GM13976 (cell line): ENCODE measurements at places on chromosomes 11 and 22.

DNA sequence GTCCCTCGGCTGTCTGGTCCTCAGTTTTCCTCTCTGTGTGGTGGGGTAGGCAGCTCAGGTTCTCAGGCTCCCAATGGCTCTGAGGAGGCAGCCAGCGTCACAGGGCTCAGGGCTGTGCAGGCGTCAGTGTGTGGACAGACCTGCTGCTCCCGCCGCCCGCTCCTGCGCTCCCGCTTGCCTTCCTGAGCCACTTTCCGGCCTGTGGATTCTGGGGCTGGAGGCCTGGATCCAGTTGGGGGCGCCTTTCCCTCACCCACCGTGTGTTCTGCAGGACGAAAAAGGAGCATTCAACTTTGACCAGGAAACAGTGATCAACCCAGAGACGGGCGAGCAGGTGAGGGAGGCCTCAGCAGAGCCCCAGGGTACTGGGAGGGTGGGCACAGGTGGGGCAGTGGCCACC lies 14.7 kb downstream of the DPP3 start:
- DNase-seq: no peak

GRCh38 chr11:114353443-114353842 lies 46.9 kb downstream of the C11orf71 start:
- no peak for DNase-seq

GRCh38 chr11:44638032-44638431 lies 72.6 kb downstream of the CD82 start:
- DNase-seq: no peak

- DNase-seq: no peak
Observed at GRCh38 chr22:38710351-38710750, 4.6 kb downstream of the GTPBP1 start.

DNA sequence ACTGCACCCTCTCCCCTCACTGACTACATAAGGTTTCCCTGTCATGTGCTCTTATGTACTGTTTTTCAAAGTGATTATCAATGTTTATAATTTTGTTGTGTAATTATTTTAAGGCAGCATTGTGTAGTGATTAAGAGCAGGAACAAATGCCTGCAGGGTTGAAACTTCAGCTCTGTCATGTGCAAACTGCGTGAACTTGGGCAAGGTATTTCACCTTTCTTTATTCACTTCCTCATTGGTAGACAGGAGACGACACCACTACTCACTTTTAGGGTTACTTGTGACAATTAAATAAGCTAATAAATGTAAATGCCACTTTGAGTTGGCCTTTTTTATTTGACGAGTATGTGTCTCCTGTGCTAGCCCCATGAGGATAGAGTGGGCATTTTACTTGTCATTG lies 86.5 kb upstream of the E2F8 start:
- no peak for DNase-seq

- DNase-seq: peak; percentile 61
Observed at GRCh38 chr11:2380807-2381350, 3.8 kb downstream of the CD81 start.

DNA sequence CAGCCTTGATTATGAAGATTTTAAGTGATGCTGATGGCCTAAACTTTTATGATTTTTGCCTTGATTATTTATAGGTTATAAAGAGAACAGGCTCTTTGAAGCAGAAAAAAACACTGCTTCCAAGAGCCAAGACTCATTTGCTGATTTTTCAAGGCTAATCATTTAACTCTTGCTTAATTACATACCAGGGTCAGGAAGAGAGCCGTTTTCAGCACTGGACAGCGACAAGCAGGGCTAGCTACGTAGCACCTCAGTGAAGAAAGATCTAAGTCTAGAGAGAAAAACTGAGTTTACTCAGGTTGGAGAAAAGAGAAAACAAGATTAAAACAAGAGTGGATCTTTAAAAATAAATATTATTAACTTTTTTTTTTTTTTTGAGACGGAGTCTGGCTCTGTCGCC lies 615.4 kb upstream of the B3GAT1 start:
- DNase-seq: peak; percentile 51

GRCh38 chr22:35681454-35682052 lies 33.3 kb downstream of the APOL6 start:
- no peak for DNase-seq

GRCh38 chr11:129804012-129804411 lies 11.6 kb upstream of the TMEM45B start:
- DNase-seq: no peak

- DNase-seq: no peak
Observed at GRCh38 chr22:21933910-21934309, 18.7 kb downstream of the PPM1F start.

- DNase-seq: no peak
Observed at GRCh38 chr22:20010307-20011122, 6.1 kb downstream of the ARVCF start.

DNA sequence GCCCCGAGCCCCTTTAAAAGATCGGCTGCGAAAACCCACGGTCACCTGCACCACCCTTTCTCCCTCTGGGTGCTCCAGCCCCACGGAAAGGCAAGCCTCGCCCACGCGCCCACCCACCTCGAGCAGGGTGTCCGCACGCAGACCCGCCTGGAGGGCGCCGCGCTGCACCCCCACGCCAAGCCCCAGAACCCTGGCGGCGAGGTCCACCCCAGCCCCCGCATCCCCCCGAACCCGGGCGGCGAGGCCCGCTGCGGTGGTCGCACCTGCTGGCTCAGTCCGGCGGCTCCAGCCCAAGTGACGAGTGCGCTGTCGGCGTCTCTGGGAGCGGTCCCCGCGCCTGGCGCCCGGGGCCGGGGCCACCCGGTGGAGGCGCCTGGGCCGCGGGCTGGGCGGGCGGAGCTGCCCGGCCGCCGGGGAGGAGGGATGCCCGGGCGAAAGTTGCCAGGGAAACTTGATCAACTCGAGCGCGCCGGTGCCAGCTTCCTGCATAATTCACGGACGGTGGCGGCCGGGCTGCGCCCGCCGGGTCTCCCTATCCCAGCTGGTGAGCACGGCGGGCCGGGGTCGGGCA lies 1.1 kb downstream of the SHANK2 start:
- no peak for DNase-seq

DNA sequence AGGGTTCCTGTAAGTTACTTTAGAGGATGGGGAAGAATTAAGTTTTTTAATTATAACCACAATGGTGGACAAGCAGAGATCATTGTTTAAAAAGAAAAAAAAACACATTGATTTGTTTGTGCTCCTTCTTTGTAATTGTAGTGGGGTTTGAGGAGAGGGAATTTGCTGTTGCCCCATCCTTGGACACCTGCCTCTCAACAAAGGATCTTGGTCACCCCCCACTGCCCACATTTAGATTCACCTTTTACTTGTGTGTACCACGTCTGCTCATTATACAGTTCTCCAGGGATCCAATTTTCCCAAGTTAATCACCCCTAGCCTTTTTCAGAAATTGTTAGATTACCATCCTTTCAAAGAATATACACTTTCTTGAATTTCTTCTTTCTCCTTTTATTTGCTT lies 53.0 kb downstream of the DNAJC24 start:
- DNase-seq: no peak

DNA sequence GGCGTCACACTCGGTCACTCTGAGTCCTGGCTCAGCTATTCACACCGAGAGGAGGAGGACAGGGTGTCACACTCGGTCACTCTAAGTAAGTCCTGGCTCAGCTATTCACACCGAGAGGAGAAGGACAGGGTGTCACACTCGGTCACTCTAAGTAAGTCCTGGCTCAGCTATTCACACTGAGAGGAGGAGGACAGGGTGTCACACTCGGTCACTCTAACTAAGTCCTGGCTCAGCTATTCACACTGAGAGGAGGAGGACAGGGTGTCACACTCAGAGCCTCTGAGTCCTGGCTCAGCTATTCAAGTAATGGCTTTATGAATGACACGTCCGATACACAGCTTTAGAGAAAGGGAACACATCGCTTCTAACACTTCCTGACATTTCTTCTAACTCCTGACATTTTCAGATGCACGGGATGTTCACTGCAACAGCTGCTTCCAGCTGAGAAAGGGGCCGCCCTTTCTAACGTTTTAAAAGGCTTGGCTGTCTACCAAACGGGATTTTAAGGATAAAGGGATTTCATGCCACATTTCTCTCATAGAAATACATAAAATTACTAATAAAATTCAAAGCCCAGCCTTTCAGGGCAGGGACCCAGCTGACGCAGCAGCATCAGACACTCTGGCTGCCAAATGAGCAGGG lies 28.1 kb downstream of the DRD4 start:
- no peak for DNase-seq

GRCh38 chr11:45880772-45881570 lies 4.5 kb upstream of the MAPK8IP1 start:
- no peak for DNase-seq

DNA sequence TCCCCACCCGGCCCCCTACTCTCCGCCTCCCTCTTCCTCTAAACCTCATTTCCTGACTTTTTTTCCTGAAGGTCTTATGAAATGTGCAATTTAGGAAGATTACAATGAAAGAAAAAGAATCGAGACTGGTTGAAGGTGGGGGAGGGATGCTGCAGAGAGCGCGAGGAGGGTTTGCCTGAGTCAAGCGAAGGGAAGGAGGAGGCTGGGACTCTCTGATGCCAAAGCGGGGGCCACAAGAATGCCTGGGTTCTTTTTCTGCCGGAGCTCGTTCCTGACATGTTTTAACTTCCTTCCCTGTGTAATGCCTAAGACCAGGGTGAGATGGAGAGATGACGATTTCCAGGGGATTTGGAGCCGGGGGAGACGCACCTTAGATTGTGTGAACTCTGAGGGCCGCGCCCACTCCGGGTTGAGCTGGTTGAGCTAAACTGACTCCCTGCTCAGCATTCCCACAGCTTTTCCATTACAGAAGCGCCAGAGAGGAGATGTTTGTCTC lies 270.5 kb upstream of the SORL1-AS1 start:
- no peak for DNase-seq

DNA sequence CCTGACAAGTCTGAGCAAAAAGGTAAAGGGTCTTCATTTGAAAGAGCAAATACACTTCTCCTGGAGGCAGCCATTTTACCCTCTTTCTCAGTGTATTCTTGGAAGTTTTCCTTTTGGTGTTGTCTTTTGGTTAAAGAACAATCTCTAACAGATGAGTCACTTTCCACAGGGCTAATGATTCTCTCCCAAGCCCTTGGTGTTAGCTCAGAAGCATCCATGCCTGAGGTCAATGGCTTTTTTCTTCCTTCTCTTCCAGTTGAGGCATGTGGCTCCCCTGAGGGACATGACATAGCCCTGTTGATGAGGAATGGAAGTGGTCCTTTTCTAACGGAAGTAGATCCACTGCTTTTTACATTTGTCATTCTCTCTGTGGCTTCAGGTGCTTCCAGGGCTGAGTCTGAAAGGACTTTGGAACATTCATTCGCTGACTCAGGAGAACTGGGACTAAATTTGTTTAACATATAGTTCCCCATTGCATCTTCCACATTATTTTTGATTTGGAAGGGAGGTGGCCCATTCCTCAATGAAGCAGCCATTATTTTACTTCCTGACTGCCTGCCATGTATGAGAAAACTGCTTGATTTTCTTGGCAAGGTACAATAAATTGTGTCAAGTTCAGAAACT lies 13.8 kb upstream of the POGLUT3 start:
- no peak for DNase-seq

- no peak for DNase-seq
Observed at GRCh38 chr22:45336971-45337431, 27.3 kb downstream of the FAM118A start.
